ENCODE measurements at places on chromosomes 3 and 15.
A peak's percentile ranks its signal among the peaks of the same experiment; 100 is the strongest.

- no peak for DNase-seq
Observed at GRCh38 chr15:78212008-78212407, 22.4 kb downstream of the ACSBG1 start.

DNA sequence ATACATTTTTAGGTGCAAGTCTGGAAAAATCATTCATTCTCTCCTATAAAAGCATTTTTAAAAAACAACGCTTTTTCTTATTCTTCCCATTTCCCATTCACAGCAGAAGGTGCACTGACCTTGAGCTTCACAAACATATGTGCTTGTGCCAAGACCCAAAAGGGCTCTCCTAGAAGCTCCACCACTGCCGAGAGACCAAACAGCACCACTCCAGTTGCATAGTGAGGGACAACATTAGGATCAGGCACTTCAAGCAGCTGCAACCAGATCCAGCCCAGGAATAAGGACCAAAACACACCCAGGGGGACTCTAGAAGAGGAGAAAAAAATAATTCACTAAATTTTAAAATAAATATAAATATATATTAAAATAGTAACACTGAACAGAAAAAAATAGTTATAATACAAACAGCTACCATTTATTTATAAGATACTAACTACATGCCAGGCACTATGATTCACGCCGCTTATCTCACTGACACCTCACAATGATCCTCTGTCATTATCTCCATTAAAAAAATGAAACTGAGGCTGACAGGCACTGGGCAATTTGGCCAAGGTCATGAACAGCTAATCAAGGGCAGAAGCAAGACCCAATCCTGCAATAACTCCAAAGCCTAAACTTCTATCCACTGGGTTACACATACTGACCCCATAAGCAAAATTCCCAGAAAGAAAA, 7.8 kb downstream of the RFT1 start:
- DNase-seq = no peak

DNA sequence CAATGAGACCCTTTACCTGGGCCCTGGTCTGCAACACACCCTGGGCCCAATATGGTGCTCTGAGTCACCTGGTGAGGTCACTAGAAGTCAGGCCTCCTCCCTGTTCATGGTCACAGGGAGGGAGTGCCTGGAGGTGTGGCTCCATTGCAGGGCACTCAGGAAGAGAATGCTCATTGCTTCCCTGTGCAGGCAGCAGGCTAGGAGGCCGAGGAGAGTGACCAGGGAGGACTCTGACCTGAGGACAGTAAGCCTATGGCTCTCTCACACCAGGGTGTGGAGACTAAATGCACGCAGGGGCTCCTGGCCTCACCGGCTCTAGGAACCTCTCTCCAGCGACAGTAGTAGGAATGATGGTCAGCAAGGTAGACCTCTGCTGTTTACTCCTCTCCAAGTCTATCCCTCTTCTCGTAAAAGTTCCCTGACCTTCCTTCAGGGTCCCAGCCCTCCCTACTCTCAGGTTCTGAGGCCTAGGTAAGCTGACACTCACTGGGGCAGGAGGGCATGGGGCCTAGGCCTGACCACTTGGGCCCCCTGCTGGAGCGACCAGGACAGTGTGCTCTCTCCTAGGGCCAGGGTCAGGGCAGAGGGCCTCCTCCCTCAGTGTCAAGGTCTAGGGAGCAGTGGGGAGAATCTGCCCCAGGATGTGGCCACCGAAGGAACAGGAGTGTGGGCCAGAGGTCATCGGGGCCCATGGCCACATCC, 9.6 kb upstream of the SLCO2A1 start:
- peak; percentile 90 for DNase-seq

- no peak for DNase-seq
Observed at GRCh38 chr15:87570206-87570605, 686.3 kb downstream of the NTRK3 start.

GRCh38 chr15:42158941-42159340, 2.5 kb upstream of the PLA2G4F start:
- DNase-seq = peak; percentile 36
